Activated CD4-positive, alpha-beta T cell treated with anti-CD3 and anti-CD28 coated beads, Interleukin-2, amount 10 ng/mL, durations not matched to agents 24 days and 14 days (primary cell): ENCODE measurements at places on chromosomes 7 and 10. TPM values are rescaled to one million over a fixed set of nuclear protein-coding genes. Genes with fewer than 3 reads are reported as not detected.

DNA sequence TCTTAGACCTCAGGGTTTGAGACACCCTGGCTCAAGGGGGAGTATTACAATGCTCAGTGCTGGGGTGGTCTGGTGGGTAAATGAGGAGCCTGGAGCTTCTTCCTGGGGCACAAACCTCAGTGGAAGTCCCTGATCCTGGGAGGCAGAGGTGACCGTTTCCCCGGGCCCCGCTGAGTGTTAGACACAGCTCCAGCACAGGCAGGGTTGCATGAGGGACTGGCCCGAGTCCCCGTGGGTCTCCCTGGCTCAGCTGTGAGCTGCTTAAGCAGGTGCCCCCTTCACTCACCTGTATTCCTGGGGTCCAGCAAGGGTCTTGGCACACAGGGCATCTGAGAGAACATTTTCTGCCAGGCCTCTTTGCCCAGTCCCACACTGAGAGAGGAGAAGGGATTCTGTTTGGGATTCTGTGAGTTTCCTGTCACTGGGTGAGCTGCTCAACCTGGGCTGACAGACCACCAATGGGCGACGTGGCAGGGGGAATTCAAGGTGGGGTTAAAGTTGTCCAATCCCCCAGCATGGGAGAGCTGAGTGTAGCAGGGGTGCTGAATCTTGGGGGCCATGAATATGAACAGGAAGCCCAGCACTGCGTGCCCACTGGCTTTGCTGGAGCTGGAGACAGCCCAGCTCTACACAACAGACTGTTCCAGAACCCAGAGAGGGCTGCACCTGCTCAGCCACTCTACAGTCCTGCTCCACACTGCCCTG lies 29.9 kb downstream of the DDIT4 start:
- DNase-seq, result peak; percentile 61

The EEF1AKMT2 gene
- total RNA-seq, result 21.5 and 22.3 TPM in 2 replicates

- DNase-seq, result no peak
These were observed 2.6 kb upstream of the MUC12 start for GRCh38 chr7:100966542-100967291.

The GARIN1A gene
- total RNA-seq, result 0.37 and 0.59 TPM in 2 replicates

The TEX47 gene
- total RNA-seq, result not detected in 2 replicates

GRCh38 chr7:105014693-105015389 lies 836 bp downstream of the KMT2E start:
- peak; percentile 89 for DNase-seq

The CYP2C19 gene
- total RNA-seq, result 0.33 TPM in 1 of 2 replicates, not detected in the other

The ZWINT gene
- total RNA-seq, result 102 and 105 TPM in 2 replicates

The GDF2 gene
- total RNA-seq, result not detected in 2 replicates

The AGAP3 gene
- total RNA-seq, result 54.3 and 60.0 TPM in 2 replicates

GRCh38 chr10:78433076-78433595 lies 399.5 kb downstream of the RPS24 start:
- no peak for DNase-seq

DNA sequence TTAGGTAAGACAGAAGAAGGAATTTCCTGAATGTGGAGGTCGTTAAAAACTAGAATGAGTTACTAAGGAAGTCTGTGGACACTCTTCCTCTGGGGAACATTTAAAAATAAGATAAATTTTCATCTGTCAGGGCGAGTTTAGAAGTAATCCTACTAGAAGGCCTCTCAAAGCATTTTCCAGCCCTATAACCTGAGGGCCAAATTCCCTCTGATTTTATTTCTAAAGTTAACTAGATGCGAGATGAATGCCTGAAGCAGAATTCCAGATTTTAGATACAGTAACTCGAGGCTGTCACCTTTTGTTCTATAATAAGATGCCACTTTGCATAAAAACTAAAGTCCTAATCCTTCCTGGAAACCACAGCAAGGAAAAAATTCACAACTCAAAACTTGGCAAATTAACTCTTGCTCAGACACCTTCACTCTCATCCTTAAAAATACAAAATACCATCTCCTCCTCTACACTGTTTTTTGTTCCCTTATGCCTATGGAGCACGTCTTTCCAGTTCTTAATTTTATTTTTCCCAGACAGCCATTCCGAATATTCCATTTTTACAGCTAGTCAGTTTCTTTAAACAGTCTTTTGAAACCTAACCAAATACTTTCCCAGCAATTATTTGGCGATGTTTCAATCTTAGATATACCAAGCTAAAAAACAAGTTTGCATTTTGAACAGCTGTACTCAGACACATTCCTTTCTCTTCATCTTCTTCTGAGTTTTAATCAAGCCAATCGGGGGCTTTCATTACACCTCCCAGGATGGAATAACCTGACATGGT lies 420.7 kb upstream of the NFE2L3 start:
- DNase-seq, result no peak

GRCh38 chr10:19628767-19629560 lies 187.3 kb upstream of the PLXDC2 start:
- no peak for DNase-seq

DNA sequence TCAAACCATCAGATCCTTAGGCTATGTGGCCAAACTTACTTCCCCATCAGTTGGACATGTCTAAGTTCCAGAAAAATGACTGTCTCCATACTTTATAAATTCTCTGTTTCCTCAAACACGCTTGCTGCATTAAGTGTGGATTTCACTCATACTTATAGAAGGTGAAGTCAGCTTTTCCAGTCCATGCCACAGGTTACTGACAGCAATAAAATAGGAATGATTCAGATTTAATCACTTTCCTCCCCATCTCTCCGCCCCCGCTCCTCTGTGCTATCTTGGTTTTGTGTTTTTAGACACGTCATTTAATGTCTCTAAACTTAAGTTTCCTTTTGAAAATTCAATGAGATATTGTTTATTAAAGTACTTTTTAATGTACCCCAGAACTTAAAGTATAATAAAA lies 1098.0 kb upstream of the C7orf33 start:
- no peak for DNase-seq

The CUBN gene
- 0.07 and 0.40 TPM in 2 replicates for total RNA-seq

The ASB10 gene
- not detected in 2 replicates for total RNA-seq

The C7orf33 gene
- total RNA-seq, result not detected in 2 replicates

DNA sequence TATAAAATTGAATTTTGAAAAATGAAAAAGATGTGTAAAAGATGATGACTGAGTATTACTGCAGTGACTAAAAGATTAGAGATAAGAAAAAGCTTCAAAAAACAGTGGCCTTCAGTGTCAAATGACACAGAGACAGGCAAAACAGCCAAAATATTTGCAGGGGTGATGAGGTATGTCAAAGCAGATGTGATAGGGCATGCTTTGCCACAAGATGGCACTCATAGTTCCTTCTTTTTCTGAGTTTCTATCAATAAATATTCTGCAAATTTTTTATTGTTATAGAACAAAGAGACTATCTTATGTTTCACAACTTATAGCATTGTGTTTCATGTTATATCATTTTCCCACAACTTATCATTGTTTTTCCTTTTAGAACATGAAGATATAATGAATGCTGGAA lies 344.1 kb upstream of the HPS1 start:
- no peak for DNase-seq

The PRKCQ gene
- total RNA-seq, result 36.0 TPM in 2 replicates

- peak; percentile 78 for DNase-seq
These were observed 657 bp upstream of the TMEM178B start for GRCh38 chr7:141073173-141073640.

The DYDC2 gene
- total RNA-seq, result not detected in 2 replicates

GRCh38 chr7:150360363-150361058 lies 8.1 kb upstream of the REPIN1 start:
- DNase-seq, result no peak

The RPEL1 gene
- total RNA-seq, result not detected in 2 replicates

GRCh38 chr7:14687777-14688176 lies 214.8 kb downstream of the DGKB start:
- no peak for DNase-seq

DNA sequence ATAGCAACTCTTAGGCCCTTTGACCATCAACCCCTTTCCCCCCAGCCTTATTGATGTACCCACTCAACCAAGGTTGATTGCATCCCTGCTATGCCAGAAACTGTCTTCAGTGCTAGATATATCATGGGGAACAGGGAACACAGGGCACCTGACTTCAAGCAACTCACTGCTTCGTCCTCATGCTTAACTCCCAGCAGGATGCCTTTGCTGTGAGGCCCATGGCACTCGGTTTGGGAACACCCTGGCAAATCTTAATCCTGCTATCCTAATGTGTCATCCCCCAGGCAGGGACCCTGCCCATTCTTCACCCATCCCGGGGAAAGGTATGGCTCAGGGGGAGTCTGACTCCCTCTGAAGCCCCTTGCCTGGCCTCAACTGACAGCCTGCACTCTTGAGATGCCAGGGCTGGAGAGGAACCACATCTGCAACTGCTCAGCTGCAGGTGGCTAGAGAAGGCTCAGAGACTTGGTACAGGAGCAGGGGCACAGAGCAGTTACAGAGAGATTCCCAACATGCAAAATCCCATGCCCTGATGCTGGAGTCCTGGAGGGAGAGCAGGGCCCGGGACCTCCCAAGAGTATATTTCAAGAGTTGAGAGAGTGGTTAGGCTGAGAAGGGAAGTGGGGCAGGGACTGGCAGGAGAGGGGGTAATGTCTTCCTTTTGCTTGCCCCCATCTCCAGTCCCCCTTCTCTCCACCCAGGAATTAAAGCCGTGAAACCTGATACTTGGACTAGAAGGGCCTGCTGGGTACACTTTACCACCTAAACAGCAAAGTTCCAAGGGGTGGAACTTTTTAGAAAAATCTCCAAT lies 2.4 kb upstream of the UNC5B start:
- DNase-seq, result no peak

The ACSL5 gene
- total RNA-seq, result 42.8 and 48.6 TPM in 2 replicates

The CREB5 gene
- total RNA-seq, result not detected in 2 replicates
